ENCODE measurements at places on chromosomes 5 and 9.

DNA sequence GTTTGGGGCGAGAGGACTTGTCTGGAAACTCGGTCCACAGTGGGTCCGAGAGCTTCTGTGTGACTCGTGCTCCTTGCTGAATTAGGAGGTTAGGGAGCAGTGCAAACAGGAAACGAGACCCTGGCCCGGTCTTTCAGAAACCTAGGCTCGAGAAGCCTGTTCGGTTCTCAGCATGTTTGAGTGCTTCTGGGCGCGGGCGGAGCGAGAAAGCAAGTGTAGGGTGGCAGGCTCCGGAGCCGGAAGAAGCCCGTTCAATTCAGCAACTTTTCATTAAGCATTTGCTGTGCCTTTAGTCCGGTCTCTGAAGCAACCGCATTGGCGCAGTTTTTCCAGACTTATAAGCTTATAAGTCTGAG, 547 bp downstream of the CLTA start:
- DNase-seq = no peak

DNA sequence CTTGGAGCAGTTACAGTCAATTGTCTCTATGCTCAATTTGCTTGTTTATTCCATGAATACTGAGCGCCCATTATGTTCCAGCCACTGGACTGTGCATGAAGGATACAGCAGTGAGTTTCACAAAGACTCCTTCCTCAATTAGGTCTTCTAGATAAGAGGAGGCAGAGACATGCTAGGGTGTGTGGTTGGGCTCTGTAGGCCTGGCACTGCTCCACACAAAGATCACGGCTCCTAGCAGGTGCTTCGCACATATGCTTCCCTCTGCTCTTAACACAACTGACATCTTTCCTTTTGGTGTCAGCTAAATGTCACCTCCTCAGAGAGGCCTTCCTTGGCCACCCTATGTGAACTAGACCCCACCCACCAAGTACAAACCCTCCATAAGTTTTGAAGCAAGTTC, 10.9 kb downstream of the IL12B start:
- no peak for DNase-seq

- no peak for DNase-seq
Observed at GRCh38 chr5:3656803-3657202, 61.2 kb downstream of the IRX1 start.

DNA sequence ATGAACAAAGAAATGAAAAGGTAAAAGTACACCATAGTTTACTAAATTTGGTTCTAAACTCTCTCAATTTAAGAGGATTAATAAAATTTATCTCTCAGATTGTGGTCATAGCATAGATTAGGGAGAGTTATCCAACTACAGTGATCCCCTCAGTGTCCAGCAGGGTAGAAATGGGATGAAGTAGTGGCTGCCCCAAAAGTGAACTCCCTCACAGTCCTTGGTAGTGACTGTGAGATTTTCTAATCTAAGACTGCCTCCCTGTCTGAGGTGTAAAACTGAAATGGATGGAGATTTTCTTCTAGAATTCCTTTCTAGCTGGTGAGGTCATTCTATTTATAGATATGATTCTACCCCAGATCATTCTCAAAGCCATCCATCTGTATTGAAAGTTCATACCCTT, 455.5 kb downstream of the ACTL7B start:
- no peak for DNase-seq

DNA sequence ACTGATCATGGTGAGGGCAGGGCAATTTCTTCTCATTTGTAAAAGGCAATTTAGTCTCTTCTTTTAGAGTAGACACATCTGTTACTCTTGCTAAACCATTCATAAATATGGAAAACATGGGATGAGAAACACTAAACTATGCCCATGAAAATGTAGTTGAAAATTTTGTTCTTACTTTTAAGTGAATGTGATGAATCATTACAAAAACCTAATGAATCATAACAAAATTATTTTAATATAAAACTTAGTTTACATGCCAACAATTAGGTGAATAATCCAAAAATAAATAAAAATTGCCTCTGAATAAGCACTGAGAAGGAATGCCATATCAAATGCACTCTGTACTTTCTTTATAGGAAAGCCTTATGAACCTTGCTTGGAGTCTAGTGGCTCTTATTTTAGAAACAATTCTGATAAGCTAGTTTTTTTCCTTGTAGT, 297.7 kb upstream of the EFNA5 start:
- no peak for DNase-seq

DNA sequence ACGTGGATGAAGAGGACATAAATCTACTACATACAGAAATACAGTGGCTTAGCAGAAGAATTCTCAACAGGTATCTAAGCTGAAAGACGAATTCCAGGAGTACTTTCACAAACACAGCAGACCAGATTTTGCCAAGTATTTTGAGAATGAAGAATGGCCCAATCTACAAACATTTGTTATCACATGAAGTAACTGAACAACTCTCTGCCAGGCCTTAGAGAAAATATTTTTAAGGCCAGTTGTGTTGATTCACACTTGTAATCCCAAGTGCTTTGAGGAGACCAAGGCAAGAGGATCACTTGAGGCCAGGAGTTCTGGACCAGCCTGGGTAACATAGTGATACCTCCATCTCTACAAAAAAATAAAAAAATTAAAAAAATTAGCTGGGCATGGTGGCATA, 14.3 kb downstream of the AGTPBP1 start:
- DNase-seq = no peak

DNA sequence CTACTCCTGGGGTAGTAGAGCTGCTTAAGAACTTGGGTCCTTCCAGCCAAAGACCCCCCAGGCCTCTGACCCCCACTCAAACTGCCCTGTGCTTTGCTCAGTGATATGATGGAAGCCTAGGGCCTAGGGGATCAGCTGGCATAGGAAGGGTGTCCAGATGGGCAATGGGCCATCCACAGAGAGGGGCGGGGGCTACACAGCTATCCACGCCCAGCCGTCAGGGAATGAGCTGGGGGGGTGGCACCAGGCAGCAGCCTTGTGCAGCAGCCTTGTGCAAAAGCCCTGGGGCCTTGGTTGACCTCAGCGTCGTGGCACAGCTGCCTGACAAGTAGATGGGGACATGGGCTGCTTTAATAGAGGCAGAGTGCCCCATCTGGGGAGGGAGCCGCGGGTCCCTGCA, 43.2 kb downstream of the DAB2IP start:
- DNase-seq = no peak
